ENCODE measurements at places on chromosomes 16 and 17.

GRCh38 chr17:27438348-27438998, 17.8 kb upstream of the KSR1 start:
- DNase-seq = no peak

DNA sequence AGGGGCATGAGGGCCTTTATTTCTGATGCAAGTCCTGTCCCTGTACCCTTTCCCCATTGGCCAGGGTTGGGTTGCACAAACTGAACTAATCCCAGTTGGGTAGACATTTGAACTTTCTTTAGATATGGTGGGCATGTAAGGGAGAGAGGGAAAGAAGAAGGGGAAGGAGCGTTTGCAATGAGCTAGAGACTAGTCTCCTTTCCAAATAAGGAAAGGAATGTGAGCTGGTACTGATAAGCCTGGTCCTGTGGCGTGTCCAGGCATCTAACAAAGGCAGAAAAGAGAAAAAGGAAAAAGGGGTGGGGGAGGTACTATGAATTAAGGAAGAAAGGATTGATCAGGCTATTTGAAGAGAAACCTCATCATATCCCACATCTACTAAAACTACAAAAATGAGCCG, 20.3 kb downstream of the CHMP6 start:
- DNase-seq = no peak

GRCh38 chr16:75296606-75297005, 45.2 kb upstream of the BCAR1 start:
- no peak for DNase-seq

- DNase-seq = no peak
Observed at GRCh38 chr16:87101903-87102302, 215.3 kb downstream of the C16orf95 start.

DNA sequence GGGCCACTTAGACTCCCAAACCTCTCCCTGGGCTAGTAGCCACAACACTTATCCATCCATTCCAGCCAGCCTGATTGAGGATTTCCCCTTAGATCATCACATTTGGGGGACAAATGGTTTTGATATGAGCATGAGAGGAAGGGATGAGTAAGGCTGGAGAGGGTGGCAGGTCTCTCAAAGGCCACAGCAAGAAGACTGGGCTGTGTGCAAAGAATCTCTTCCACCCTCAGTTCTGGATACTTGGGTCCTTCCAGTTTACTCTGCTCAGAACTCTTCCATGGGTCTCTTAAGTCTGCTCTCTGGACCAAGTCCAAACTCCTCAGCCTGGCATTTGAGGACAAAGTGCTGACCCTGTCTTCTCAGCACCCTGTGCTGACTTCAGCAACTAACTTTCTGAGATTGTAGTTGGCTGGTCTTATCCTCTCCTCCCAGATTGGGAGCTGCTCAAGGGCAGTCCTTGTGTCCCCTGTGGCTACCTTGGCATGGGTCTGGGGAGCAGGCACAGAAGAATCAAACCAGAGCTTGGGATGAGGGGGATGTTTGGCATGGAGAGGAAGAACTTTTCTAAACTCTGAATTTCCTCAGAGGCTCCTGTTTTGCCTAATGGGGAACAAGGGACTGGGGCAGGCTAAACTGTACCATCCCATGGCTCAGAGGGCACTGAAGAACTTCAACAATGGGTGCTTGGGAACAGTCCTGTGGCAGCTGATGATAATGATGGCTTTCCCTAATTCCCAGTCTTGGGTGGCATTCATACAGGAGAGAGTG, 3.1 kb upstream of the NFATC3 start:
- no peak for DNase-seq

DNA sequence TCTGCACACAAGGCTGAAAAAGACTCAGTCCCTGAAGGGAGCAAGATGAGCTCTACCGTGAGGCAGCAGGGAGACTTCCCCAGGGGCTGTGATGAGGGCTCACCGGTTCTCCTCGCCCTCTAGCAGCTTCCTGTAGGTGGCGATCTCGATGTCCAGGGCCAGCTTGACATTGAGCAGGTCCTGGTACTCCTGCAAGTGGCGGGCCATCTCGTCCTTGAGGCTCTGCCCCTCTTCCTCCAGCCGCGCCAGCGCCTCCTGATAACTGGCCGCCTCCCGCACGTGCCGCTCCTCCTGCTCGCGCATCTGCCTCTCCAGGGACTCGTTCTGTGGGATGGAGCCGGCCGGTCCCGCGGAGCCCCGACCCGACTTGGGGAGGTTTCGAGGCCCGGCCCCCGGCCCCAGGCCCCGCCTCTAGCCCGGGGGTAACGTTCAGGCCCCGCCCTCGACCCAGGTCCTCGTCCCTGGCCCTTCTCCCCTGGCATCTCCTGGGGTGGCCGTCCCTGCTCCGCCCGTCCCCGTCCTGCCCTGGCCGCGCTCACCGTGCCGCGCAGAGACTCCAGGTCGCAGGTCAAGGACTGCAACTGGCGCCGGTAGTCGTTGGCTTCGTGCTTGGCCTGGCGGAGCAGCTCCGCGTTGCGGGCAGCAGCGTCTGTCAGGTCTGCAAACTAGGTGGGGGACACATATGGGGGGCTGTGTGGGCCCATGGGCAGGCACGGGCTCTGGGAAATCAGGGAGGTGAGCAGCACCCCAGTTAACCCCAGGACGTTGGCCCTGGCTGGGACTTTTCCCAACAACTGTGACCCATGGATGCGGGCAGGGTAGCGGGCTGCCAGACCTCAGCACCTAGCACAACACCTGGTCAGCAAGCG, 3.9 kb downstream of the GFAP start:
- peak; percentile 41 for DNase-seq

DNA sequence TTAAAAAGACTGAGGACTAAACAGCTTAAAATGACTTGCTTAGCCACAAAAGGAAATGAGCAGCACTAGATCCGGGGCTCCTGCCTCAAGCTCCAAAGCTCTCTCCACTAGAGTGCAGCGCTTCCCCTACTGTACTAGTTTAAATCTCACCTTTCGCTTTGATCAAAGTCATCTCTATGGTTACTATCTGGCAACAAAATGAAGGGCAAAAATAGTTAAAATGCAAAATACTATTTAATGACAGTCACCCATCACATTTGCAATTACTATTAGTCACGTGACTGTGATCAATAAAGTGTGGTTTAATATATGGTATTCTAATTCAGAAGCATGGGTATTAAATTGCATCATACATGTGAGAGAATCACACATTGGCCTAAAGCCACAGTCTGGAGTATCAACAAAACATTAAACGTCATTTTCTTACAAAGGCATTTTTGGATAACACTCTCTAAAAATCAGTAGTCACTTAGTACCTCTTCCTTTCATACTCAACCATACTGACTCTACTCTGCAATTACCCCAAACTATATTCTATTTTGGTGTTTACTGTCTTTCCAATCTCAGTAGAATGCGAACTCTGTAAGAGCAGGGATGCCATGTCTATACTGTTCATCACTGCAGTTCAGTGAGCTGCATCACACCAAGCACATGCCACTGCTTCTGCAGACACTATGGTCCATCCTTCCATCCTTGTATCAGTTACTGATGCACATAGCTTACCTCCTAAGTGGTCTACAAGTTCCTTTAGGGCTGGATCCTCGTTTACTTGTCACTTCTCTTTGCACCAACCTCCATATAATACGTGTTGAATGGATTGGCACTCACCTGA, 6.2 kb downstream of the PSMD12 start:
- DNase-seq = peak; percentile 62

- no peak for DNase-seq
Observed at GRCh38 chr16:69773260-69773947, 11.3 kb downstream of the WWP2 start.

GRCh38 chr16:80936410-80936809, 70.3 kb downstream of the CMC2 start:
- DNase-seq = no peak

GRCh38 chr17:345992-346785, 6.4 kb downstream of the RPH3AL start:
- no peak for DNase-seq

GRCh38 chr16:17350207-17350606, 120.6 kb downstream of the XYLT1 start:
- no peak for DNase-seq

DNA sequence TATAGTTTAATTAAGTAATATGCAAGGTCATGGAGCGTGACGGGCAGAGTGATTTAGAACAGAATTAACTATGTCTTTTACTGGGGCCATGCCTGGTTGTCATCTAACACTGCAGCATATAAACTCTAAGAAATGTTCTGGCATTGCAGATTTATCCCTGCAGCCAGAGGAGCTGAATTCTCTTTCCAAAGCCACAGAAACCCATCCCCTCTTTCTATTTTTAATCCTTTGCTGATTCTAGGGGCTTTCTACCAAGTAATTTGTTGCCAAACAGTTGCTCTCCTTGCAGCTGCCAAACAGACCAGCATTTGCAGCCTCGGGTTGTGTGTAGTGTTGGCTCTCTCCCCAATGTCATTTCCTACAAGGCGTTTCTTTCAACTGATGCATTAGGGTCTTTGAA, 243.2 kb upstream of the MON1B start:
- no peak for DNase-seq

GRCh38 chr16:88869673-88869980, 3.2 kb upstream of the PABPN1L start:
- no peak for DNase-seq

DNA sequence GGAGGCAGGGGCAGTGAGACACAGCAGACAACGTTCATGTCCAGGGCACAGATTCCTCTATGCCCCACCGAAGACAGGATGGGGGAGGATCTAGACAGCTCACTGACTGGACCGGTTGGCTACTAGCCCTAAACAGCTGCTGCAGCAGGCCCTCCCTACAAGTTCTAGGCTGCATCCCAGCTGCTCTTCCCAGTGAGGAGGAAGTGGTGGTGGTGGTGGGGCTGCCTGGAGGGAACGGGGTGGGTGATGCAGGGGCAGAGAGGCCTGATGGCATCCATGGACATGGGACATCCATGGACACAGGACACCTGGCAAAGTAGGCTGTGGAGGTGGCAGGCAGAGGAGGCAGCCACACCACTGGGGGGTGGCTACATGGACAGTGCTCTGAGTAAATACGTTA, 18.3 kb downstream of the SPHK1 start:
- DNase-seq = no peak

- no peak for DNase-seq
Observed at GRCh38 chr16:87815567-87815966, 49.8 kb upstream of the KLHDC4 start.

Data from CD4-positive, CD25-positive, alpha-beta regulatory T cell (primary cell).